ENCODE measurements at places on chromosomes 1 and 21.

GRCh38 chr1:198535631-198536030 lies 4.8 kb downstream of the ATP6V1G3 start:
- DNase-seq: no peak

GRCh38 chr1:118487932-118488331 lies 302.9 kb upstream of the SPAG17 start:
- no peak for DNase-seq

DNA sequence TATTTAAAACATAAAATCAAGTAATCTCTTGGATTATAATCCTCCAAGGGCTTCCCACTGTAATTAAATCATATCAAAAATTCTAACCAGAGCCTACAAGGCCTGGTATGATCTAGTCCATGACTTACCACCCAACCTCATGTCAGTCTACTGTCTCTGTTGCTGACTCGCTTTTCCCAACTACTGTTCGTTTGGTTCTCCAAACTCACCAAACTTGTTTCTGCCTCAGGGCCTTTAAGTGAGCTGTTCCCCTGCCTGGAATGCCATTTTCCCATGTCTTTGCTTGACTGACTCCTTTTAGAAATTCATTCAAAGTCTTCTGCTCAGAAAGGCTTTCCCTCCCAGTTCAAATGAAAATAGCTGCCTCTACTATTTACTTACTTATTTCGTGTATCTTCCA lies 95.9 kb downstream of the ZC3H11B start:
- no peak for DNase-seq

GRCh38 chr1:48222501-48223242 lies at the start of gene SLC5A9:
SLC5A9 (plus strand) TSS chr1:48222716; CDS start chr1:48222737, 21 bp downstream.
- DNase-seq: no peak

- no peak for DNase-seq
Observed at GRCh38 chr1:17071794-17072193, 18.0 kb upstream of the SDHB start.

DNA sequence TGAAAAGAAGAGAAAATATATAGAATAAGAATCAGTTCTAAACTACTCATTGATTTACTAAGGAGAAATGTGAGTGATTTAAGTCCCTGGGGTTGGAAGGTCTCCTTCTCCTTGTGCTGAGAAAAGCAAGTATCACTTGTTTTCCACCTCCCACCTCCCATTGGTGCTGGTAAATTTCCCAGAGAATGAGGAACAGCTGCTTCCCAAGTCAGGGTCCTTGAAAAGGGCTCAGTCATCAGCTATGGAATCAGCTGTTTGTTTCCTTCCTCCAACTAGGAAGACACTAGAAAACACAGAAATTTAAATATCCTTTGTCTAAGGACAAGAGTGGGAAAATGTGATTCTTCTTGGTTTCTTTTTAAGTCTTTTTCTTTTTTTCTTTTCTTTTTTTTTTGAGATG lies 131.3 kb upstream of the C1orf21 start:
- DNase-seq: no peak

- DNase-seq: no peak
Observed at GRCh38 chr21:45451091-45451740, 46.3 kb downstream of the COL18A1 start.

DNA sequence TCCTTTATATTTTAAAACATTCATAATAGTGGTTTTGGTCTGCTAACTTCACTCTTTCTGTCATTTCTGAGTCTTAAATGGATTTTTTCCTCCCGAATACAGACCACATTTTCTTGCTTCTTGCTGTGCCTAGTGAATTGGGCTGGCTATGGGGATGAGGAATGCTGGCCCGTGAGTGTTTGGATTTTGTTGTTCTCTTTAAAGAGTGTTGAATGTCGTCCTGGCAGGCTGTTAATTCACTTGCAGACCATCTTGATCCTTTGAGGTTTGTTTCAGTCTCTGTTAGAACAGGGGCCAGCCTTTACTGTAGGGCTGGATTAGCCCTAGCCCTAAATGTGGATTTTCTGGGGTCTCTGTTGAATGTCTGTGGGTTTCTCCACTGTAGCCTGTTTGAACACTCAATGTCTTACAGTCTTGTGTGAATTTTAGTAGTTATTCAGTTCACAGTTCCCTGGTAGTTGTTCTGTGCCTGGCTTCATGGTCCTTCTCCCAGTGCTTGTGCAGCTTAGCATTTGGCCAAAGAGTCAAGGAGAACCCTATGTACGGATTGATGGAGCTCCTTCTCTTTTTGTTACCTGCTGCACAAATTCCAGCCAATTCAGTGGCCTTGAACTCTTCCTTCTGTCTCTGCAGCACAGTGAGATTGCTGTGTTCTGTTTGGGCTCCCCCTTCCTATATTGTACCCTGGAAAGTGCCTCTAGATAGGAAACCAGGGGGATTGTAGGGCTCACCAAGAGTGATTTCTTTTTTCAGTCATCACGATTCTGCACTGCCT lies 95.7 kb downstream of the DYRK1A start:
- no peak for DNase-seq

DNA sequence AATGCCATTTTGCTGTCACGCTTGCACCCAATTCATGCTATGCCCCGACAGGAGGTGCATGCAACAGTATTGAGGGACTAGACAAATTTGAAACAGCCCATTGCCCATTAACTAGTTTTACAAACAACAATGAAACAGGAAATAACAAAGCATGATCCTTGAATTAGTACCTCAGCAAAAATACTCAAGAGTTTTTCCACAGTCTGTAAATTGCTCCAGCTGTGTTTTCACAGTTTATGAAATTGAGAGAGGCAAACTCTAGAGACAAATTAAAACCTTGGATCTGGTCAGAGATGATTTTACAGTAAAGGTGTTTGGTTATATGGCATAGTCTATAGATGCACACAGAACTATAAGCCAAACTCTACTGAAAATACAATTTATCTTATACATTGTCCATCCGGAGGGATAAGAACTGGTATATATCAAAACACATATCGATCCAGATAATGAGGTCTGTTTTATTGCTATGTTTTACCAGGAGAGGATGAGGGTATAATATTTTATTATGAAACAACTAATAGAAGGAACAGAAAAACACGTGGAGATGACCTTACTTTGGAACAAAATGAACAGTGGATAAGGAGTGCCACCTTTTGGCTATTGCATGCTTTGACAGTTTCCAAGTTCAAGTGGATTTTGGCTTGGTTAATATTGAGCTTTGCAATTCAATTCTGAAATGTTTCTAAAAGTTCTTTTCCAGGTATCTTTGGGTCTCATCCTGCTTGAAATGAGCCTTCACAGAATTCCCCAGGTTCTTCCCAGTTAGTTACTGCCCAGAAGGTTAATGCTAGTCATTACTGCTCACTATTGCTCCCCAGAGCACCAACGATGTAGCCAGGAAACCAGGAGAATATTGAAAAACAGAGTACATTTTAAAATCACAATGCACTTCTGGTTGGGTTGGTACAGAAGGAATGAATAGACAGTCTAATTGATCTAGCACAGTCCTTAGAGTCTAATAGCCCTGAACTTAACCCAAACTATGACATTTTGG lies 45.7 kb downstream of the ZC3H11B start:
- peak; percentile 63 for DNase-seq

- peak; percentile 35 for DNase-seq
Observed at GRCh38 chr1:234942012-234942332, 186.7 kb downstream of the TOMM20 start.

GRCh38 chr1:187229496-187229895 lies 400.7 kb downstream of the PLA2G4A start:
- DNase-seq: no peak

DNA sequence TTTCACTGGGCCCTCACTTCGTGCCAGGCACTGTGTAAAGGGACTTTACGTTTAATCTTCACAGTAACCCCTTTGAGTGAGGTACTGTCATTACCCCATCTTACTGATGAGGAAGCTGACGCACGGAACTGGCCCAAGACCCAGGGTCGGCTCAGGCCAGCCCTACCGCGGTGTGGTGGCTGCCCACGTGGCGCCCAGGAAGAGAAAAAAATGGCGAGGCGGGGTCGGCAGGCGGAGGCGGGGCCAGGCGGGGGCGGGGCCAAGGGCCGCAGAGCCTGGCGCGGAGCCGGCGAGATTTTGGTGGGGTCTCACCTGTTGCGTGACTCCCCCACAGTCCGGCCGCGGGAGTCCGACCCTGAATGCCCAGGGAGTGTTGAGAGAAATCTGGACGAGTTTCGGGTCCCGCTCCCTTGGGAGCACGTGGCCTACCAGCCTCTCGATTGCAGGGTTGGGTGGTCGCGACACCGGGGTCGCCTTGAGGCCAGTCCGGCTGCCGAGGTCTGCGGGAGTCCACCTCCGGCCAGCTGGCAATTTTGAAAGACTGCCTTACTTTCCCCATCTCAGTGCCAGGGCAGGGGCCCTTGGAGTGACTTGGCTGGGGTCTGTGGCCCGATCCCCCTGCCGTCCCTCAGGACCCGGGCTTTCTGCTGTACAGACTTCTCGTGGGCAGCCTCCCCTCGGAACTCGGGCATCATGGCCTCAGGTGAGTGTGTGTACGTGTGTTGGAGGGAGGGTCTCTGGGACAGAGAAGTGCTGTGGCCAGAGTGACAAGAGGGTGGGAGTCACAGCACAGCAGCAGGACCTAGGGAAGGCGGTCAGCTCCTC lies at the start of the genes AMPD2 and GNAT2:
Gene AMPD2 (plus strand): TSS at position 262 of the 825 bp plus-strand sequence. CDS start 1,339 bp downstream, outside the sequence.
Gene GNAT2 (minus strand): TSS at position 41 of the 825 bp plus-strand sequence. CDS start 6,746 bp downstream, outside the sequence.
- DNase-seq: peak; percentile 86

DNA sequence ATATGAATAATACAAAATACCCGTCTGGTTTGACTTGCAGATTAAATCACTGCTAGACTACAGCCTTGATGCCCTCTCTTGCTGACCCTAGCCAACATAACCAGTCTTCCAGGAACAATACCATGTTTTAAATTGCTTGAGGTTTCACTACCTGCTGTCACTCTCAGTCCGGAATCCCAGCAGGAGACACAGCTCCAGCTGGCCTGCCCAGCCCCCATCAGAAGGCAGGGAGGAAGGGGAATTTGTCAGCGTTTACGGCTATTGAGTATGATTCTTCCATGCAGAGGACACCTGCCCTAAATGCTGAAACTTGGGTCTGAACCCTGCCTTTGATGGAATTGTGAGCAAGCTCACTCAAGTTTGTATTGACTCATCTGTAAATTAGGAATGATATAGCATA lies 33.0 kb downstream of the ZNF496 start:
- DNase-seq: no peak

DNA sequence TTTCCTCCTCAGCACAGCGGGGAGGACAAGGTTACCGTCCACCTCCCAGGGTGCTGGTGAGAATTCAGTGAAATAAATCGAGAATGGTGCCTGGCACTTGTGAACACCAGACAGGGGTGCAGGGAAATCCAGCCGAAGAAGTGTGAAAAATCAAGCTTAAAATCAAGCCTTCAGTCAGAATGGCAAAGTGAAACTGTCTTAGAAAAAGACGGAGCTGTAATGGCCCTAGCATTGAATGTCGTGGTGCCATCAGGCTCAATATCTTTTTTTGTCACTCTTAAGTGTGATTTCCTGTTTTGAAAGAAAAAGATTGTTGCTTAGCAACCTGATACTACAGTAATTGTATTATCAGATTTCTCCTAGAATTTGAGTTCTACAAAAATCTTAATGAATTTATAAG lies 22.1 kb downstream of the EDARADD start:
- no peak for DNase-seq

GRCh38 chr1:31591425-31592093 lies 15.2 kb downstream of the TINAGL1 start:
- peak; percentile 86 for DNase-seq

- DNase-seq: no peak
Observed at GRCh38 chr1:230074270-230074669, 7.2 kb downstream of the GALNT2 start.

DNA sequence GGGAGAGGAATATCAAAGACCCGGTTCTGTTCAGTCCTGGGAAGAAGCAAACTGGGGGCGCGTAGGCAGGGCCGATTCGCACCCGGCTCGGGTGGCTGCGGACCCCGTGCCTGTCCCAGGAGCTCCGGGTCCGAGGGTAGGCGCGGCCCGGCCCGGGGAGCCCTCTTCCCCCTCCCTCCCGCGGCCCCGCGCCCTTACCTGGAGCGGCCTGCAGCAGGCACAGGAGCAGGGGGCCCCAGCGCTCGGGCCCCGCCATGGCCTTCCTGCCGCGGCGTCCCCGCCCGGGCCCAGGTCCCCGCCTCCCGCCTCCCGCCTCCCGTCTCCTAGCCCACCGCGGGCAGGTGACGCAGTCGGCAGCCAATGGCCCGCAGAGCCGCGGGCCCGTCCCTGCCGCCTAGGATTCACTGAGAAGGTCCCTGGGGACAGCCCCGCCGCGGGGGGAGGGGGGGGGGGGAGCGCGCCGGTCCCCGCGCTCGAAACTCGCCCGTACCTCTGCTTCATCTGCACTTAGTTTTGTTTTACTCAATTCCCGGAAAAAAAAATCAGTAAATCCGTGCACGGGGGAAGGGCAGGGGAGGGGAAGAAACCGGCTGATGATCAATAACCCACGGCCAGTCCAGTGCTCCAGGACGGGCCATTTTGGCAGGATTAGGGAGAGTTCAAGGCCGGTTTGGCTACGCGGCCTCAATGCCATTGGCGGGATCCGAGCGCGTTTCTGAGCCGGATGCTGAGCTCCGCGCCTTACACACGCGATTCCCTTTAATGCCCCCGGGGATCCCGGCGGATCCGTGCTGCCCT lies at the start of gene IFNLR1:
Gene IFNLR1 (minus strand): TSS at position 297 of the 798 bp plus-strand sequence. CDS start 41 bp downstream, at position 256.
- DNase-seq: peak; percentile 18
